ENCODE measurements at places on chromosomes 16 and 17.

- DNase-seq, result no peak
These were observed 185.0 kb downstream of the TANC2 start for GRCh38 chr17:63150994-63151464.

- DNase-seq, result no peak
These were observed 37.5 kb upstream of the KCNJ16 start for GRCh38 chr17:70037498-70037897.

DNA sequence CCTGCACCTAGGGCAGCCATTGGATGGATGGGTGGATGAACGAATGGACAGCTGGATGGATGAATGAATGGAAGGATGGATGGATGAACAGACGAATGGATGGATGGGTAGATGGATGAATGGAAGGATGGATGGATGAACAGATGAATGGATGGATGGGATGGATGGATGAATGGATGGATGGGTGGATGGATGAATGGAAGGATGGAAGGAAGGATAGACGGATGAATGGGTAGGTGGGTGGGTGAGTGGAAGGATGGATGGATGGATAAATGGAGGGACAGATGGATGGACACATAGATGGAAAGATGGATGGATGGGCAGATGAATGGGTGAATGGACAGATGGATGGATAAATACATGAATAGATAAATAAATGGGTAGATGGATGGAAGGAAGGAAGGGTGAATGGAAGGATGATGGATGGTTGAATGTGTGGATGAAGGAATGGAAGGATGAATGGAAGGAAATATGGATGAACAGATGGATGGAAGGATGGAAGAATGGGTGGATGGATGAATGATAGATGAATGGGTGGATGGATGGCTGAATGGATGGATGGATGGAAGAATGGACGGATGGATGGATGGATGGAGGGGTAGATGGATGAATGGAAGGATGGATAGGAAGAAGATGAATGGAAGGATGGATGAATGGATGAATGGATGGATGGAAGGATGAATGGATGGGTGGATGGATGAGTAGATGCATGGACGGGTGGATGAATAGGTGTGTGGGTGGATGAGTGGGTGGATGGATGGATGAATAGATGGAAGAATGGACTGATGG lies 15.4 kb downstream of the SRL start:
- DNase-seq, result no peak

DNA sequence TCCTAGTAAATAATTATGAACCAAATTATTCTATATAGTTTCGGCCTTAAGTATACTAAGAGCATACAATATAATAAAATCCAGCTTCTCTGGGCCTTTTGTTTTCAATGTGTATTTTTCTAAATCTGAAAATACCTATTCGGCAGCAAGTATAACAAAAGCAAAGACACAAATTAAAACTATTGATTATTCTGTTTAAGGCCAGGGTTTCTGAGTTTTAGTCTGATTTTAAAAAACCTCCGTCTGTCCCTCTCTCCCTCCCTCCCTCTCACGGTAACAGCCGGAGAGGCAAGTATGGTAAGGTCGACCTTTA lies 1.5 kb downstream of the TOB1 start:
- DNase-seq, result no peak

DNA sequence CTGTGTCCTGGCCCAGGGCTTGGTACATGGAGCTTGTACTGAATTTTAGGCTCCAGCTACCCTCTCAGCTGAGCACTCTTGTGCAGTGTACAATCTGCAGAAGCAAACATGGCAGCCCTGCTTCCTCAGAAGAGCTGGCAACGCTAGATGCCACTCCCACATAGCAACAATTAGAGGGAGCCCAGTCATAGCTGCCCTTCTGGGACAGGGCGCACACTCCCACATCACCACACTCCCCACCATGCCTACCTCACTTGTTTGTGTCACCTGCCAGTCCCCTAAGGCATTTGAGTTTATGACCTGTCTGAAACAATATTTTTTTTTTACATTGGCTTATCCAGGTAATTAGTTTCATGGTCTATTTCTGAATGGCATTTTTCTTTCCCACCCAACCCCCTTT lies 72.3 kb downstream of the C17orf67 start:
- DNase-seq, result no peak

- DNase-seq, result no peak
These were observed 432.6 kb downstream of the TOX3 start for GRCh38 chr16:52114379-52114778.

- DNase-seq, result no peak
These were observed 23.1 kb upstream of the CMIP start for GRCh38 chr16:81421536-81421935.

DNA sequence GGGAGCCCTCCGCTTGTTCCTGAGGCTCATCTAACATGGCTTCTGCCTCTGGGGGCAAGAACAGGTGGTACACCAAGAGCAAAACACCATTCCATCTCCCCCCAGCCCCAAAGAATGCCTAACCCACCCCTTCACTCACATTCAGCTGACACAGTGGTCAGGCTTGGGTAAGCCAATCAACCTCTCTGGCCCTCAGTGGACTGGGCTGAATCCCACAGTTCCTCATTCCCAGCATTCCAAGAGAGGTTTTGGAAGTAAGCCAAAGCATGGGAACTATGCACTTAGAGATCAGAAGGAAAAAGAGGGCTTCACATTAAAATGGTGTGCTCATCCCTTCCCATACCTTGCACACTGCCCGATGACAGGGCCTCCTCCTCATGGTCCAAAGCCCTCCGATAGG lies 7.8 kb downstream of the PIGS start:
- no peak for DNase-seq

GRCh38 chr16:55116165-55116920 lies 185.7 kb downstream of the IRX5 start:
- DNase-seq, result no peak

GRCh38 chr17:77381185-77381700 lies 240.5 kb downstream of the SEC14L1 start:
- DNase-seq, result no peak

DNA sequence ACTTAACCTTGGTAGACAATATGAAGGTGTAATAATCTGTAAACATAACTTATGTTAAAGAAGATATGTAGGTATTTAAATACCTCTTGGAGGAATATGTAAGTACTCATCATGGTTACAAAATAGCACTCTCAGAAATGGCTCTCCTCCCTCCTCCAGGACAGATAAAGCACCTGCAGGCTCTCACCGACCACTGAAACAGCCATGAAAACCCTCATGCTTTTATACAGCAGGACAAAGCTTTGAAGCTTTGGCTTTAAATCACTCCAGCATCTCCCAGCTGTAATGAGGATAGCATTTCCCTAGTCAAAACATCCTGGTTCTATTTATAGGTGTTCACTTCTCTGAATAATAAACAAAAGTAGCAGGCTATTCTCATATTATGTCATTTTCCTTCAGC lies 69.1 kb upstream of the PMFBP1 start:
- DNase-seq, result no peak

DNA sequence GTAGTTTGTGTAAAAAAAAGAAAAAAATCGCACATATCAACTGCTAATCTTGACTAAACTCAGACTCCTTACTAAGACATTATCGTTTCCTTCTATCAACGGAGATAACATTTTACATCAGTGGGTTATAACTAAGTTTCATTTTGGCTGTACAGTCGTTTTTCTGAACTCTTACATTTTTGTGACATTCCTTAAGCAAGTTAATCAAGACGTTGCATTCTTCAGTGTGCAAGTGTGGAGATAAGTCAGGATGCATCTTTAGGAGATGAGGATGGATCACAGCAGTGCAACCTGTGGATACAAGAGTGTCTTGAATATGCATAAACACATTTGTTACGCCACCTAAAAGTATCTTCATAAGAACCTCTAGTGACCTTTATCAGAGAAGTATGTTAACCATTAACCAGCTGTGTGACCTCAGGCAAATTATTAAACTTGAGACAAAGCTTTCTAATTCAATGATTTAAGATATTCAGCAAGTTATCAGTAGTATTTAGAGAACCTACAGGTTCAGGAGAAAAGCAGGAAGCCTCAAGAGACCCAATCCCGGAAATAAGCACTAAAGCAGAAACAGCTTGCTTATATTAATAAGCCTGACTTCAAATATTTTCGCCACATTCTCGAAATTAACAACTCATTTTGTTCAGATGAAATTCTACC lies 9.4 kb downstream of the CMC2 start:
- no peak for DNase-seq

GRCh38 chr17:82022310-82022980 lies at the start of gene CENPX:
CENPX (minus strand) TSS chr17:82022878; CDS start chr17:82022861, 17 bp downstream.
- no peak for DNase-seq

DNA sequence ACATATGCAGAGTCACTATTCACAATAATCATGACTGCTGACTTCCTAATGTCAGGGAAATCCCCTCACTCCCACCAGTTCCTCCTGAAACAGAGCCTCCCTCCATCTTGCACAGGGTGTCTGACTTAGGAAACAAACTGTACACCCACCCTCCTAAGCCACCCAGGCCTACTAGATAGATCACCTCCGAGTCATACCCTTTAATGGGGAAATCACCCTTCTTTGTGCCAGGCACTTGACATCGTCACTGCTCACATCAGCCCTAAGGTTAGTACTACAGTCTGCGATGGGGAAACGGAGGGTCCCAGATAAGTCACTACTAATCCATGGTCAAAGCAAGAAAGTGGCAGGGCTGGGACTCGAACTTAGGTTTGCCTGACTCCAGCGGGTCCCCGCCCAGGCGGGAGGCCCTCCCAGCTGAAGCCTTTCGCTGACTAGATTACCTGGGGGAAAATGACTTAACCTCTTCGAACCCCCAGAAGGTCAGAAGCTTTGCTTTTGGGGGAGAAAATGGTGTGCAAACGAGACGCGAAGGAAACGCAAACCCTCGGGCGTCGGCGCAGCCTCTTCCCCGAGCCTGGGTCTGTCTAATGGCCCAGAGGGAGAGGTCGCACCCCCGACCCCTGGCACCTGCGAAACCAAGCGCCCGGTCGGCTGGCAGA lies 3.4 kb upstream of the MLLT6 start:
- no peak for DNase-seq

DNA sequence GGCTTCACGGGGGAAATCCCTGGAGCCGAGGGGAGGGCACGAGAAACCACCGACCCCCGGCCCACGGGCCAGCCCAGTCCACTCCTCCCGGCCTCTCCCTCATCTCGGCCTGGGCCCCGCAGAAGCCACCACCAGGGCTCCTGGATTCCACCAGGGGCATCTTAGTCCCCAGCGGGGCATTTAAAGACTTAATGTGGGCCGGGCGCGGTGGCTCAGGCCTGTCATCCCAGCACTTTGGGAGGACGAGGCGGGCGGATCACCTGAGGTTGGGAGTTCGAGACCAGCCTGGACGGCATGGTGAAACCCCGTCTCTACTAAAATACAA lies 24.1 kb upstream of the ABR start:
- DNase-seq, result no peak

DNA sequence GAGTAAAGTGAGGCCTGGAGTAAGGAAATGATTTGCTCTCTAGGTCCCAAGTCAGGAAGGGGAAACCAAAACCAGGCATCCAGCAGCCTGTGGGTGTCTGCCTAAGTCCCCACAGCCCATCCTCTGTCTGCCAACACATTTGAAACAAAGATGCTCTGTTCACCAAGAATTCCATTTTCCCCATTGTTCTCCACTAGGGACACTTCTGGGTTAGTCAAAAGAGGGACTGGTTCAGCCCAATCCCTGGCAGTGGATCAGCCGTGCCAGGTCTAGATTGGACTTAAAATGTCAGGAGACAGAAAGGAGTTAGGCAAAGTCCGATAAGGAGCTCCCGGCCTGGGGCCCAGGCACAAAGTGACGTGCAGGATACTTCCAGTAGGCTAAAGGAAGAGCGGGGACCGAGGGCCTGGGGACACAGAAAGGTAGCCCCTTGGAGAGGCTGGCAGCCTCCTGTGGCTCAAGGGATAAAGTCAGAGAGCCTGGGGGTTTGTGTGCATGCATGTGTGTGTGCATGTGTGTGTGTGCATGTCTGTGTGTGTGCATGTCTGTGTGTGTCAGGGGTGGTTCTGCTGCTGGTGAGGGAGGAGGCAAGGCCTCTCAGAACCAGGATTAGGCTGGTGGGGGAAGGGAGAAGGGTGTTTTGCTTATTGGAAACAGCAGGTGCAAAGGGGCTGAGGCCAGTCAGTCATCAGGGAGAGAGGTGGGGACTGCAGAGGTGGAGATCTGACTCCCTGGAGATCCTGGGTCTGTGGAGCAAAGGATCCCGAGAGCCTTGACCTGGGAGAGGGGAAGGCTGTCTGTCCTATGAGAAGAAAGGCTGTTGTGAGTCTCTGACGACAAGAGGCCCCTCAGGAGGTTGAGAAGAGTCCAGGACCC lies 41.7 kb upstream of the IL34 start:
- DNase-seq, result no peak

- DNase-seq, result no peak
These were observed 48.7 kb downstream of the CDH8 start for GRCh38 chr16:61987474-61988012.

DNA sequence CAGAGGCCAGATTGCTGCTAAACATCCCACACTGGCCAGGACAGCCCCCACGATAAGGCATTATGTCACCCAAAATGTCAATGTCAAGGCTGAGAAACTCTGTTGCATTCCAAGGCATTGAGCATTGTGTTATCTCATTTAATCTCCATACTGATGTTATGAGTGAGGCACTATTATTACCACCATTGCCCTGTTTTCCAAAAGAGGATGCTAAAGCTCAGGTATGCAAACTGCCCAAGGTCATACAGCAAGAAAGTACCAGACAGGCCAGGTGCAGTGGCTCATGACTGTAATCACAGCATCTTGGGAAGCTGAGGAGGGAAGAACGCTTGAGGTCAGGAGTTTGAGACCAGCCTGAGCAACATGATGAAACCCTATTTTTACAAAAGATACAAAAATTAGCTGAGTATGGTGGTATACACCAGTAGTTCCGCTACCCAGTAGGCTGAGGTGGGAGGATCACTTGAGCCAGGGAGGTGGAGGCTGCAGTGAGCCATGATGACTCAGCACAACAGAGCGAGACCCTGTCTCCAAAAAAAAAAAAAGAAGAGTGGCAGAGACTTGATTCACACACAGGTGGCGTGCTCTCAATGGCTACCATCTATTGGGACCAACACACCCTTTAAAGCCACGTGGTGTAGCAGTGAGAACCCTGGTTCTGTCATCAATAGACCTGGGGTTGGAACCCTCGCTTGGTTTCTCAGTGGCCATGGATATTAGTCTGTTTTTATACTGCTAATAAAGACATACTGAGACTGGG lies 58.8 kb upstream of the GRIN2A start:
- DNase-seq, result no peak

DNA sequence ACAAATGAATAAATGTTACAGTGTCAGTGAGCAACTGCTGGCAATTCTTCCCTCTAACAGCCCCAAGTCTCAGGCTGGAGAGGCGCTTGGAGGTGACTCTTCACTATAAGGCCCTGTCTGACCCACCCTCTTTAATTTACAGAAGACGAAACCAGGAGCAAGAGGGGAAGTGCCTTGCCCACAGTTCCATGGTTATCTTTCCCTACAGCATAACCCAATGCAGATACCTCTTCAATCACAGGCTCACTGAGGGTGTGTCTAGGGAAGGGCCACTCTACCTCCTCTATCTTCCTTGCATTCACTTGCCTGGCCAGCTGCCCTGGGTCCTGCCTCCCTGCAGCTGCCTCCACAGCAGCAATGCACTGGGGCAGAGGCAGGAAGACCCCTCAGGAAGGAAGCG lies 9.6 kb upstream of the N4BP1 start:
- DNase-seq, result no peak

DNA sequence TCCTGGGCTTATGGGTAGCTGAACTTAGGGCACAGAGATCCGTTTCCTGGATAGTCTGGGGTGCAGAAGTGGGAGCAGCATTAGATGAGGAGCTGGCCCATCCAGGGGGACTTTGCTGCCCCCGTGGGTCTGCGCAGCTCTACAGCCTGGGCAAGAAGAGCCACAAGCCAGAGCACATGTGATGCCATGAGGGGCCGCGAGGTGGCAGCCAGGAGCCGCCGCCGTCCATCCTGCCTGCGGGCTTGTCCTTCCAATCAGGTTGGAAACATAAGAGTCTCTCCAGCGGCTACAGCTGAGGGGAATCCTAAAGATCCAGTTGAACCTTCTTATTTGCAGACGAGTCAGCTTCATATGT lies 21.9 kb downstream of the C1QTNF1 start:
- peak; percentile 73 for DNase-seq
